ENCODE measurements at places on chromosomes 3 and 15.

- peak; percentile 25 for DNase-seq
Observed at GRCh38 chr3:152853196-152853595, 18.3 kb downstream of the P2RY1 start.

DNA sequence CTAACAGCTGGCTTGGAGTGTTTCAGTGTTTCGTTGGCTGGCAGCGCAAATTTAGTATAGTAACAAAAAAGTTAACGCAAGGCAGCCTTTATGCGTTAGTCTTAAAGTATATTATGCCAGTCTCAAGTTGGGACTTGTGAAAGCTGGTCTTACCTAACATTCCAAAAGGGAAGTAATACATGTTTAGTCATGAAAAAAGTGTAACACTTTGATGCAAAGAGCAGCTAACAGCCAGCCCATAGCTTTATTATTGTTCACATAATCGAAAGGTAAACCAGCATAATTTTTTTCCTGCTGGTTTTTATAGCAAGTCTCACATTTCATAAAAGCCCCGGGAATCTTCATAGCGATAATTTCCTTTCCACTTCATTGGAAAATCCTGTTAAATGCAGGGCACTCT is 2.4 kb upstream of the GPR87 start:
- no peak for DNase-seq

- peak; percentile 37 for DNase-seq
Observed at GRCh38 chr15:57751177-57751800, 44.8 kb downstream of the POLR2M start.

DNA sequence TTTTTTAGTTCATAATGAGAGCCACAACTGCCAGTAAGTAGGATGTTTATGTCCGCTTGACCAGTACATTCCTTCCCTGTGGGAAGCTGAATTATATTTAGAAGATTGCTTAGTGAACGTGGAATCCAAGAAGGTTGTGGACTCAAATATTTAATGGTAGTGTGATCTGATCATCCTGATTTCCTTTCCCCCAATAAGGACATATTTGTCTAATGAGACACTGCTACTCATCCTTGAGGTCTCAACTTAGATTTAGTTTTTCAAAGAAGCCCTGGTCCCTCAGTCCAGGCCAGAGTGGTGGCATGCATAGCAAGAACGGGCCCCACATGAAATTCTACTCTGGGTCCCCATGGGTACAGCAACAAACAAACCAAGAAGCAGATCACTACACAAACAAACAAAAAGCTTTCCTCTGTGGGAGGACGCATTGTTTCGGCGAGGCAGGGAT is 60.8 kb downstream of the USP13 start:
- DNase-seq: peak; percentile 86

GRCh38 chr3:23385327-23385726 is 182.2 kb downstream of the UBE2E2 start:
- no peak for DNase-seq

DNA sequence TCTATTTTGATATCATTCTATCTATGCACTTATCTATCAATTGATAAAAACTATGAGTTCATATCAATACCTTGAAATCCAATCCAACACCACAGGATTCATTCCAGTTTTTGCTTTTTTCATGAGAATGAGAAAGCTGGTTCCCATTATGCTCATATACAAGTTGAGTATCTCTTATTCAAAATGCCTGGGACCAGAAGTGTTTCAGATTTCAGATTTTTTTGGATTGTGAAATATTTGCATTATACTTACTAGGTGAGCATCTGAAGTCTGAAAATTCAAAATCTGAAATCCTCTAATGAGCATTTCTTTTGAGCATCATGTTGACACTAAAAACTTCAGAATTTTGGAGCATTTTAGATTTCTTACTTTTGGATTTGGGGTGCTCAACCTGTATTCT is 67.8 kb upstream of the DCBLD2 start:
- no peak for DNase-seq

- no peak for DNase-seq
Observed at GRCh38 chr15:64197425-64197824, 34.6 kb upstream of the PPIB start.

- no peak for DNase-seq
Observed at GRCh38 chr3:138355071-138355470, 6.7 kb downstream of the MRAS start.

DNA sequence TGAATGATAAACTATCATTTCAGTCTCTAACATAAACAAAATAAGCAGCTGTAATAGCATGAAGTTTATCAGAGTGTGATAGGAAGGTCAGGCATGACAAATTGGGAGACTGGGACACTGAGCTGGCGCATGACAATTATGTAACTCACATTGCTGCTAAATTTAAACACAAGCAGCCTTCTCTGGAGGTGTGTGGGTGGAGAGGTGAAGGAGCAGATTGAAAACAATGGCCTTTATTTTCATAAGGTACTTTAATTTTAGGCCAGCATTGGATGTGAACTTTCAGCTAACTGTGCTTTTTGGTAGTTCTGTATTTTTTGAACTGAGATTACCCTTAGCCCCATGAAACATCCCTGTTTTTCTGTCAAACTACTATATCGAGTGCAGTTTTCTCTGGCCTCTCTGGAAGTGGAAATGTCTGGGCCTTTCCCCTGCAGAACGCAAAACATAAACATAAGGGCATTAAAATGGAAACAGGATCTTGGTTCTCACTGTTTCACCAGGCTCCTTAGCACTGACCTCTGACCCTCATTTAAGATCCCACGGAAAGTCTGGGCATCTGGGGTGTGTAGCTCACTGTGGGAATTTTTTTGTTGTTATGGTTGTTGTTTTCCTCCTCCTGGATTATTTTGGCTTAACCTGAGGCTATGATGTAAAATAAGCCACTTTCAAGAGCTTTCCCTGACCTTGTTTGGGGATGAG is 160.1 kb upstream of the DPH6 start:
- DNase-seq: peak; percentile 68

DNA sequence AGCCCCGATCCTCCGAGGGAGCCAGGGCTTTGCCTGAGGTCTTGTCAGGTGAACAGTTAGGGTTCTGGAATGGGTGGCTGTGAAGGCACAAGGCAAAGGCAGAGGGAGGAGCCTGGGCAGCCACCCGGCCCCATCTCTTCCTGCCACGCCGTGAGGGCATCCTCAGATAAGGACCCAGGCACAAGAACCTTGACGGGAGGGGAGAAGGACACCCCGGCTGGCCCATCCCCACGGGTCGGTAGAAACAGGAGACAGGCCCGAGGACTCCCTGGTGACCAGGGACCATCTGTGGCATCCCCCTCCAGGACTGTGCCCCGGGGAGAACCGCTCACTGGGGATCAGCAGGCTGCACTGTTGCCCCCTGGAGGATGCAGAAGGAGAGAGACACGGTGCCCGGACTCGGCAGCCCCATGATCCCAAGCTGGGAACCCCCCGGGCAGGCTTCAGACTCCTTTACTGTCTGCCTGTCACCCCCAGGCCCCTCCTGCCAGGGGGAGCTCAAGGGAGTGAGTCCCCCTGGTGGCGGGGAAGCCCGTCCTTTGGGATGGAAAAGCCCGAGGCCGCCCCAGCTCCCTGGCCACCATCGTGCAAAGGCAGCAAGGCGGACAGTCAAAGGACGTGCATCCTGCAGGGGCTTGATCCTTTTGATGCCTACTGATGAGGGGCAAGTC is 12.3 kb upstream of the PCSK6 start:
- DNase-seq: peak; percentile 28

DNA sequence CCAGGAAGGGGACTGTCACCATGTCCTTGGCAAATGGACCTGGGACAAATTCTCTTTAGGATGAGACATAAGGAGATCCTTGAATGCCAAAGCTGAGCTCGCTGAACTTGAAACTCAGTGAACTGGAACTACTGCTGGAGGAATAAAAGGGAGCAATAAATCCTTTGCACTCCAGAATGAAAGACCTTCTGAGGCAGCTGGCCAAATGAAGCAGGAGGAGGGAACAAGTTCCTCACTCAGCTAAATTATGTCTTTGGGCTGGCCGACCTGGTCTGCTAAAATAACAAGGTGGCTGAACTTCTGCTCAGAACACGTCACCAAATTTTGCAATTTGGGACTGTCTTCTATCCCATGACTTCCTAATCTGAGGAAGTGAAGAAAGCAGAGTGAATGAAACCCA is 314.7 kb downstream of the LPP start:
- no peak for DNase-seq

DNA sequence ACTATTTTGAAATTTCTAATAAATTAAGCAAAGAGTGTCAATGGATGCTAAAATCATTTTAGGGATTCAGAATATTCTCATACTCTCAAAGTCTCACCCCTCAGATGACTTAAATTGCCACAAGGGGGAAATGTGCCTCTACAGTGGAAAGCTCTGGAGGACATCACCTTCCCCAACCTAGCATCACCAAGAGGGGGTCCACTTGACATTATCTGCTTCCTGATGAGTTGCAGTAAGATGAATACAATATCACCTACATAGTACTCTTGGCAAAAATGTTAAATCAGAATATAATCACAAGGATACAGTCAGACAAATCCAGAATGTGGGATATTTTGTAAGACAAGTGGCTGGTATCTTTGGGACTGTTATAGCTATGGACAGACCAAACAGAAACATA is 290.1 kb downstream of the MFSD1 start:
- DNase-seq: no peak

DNA sequence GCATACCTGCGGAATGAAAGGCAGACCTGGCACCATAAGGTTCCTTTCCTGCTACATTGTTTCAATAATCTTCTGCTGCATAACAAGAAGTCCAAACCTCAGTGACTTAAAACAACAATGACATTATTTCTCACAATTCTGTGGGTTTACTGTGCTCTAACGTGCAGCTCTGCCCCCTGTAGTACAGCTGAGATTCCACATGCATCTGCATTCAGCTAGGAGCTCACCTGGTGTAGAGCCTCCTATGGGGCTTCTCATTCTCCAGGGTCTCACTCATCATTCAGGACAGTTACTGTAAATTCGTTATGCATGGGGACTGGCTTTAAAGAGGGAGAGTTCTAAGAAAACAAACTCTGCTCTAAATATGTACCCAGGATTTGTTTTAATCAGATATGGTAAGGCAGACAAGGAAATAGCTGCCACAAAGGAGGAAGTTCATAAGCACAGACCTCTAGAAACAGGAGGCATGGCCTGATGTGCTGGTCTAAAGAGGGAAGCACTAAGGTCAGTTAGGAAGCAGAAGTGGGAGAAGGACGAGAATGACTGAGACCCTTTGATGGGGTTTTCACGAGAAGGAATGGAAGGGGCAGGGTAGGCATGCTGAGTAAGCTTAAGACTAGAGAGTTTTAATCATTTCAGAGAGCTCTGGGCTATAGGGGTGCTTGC is 347.0 kb downstream of the NEK10 start:
- no peak for DNase-seq

- no peak for DNase-seq
Observed at GRCh38 chr3:139129892-139130291, 85.2 kb upstream of the PRR23C start.

- DNase-seq: no peak
Observed at GRCh38 chr3:42707620-42708355, 5.2 kb upstream of the HHATL start.

GRCh38 chr3:8769088-8769822 is at the start of gene OXTR:
Gene OXTR, minus strand, starts transcription at chr3:8769613. Its CDS starts 1,426 bp downstream, at chr3:8768187.
- peak; percentile 79 for DNase-seq

DNA sequence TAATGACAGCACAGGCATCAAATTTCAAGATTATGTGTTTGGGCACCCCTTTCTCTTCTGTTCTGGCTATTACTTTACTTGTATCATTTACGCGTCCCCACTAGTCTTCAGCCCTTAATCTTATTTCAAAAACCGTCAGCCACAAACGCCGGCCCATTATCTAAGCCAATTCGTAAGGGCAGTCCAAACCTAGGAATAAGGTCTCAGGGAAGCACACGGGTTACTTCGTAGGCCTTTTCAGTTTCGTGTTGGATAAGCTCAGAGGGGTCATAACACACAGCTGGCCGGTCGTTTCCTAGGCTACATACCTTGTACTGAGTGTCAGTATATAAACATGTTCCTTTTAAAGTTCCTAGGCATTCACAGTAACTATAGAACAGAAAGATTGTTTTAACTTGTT is 5.1 kb upstream of the DNAAF4 start:
- no peak for DNase-seq

DNA sequence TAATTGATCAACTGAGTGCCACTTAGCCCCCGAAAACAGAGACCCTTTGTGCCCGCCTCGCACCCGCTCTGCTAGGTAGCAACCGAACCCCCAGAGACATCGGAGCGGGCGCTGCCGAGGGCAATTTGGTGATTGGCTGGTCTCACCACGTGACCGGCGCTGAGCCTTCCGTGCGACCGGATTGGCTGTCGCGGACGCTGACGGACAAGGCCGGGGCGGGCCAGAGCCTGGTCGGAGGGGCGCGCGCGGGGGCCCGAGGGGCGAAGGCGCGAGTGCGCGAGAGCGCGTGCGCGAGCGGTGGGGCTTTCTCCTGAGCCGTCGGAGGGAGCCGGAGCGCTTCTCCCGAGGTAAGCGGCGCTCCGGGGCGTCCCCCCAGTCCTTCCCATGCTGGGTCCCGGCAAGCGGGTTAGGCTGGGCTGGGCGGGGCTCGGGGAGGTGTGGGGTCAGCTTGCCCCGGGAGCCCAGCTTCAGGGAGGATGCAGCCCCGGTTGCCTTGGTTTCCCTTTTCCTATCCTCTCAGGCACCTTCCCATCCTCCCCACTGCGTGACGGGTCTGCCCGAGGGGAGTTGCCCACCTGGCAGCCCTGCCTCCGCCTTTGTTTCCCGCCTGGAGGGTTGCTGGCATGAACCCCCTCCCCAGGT is at the start of gene TMEM108:
Gene TMEM108 (plus strand): TSS at position 303 of the 642 bp plus-strand sequence.
- peak; percentile 76 for DNase-seq

DNA sequence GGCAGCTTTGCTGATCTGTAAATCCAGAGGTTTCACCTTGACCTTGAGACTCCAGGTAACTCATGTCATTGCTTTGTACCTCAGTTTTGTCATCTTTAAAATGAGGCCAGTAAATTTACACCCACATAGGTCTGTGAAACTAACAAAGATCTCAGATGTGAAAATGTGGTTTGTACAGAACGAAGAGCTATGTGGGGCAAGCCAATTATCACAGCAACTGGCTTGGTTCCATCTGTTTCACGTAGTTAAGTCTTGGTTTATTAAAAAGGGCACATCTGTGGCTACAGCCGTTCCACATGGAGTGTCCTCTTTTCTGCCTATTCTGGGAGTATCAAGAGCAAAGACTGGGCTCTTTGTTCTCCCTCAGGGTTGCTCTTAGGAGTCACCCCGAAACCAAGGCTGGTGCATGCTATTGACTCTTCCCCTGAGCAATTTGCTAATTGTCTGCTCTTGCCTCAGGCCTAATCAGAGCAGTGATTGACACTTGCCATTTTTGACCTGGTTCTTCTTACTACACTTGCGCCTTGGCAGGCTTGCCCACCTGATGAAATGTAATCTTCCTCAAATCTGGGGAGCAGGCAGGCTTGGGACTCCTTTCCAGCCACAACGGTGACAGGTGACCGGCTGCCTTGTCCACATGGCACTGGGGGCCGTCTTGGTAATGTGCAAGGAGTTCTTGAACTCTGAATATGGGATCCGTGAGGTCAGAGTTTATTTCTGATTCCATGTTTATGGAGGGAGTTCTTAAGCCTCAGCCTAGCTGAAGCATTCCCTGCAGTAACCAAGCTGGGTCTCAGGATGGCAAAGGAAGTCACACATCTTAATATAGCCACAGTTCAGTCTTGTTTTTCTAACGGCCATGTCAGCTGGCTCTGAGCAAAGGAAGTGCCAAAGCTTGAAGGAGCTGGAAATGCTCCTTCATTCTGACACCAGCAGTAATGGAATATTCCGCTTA is 40.1 kb downstream of the EAF1 start:
- peak; percentile 1 for DNase-seq

- DNase-seq: no peak
Observed at GRCh38 chr3:42732196-42732828, 29.7 kb upstream of the HHATL start.

GRCh38 chr15:37891766-37892368 is 42.6 kb upstream of the TMCO5A start:
- DNase-seq: peak; percentile 35

- peak; percentile 4 for DNase-seq
Observed at GRCh38 chr3:45100981-45101407, 45.2 kb downstream of the CDCP1 start.

- no peak for DNase-seq
Observed at GRCh38 chr15:29674661-29675533, 147.4 kb downstream of the TJP1 start.
